ENCODE measurements at places on chromosomes 3 and 15.
A peak's percentile ranks its signal among the peaks of the same experiment; 100 is the strongest.

- DNase-seq, result no peak
These were observed 128.4 kb upstream of the ZBED2 start for GRCh38 chr3:111723293-111724215.

DNA sequence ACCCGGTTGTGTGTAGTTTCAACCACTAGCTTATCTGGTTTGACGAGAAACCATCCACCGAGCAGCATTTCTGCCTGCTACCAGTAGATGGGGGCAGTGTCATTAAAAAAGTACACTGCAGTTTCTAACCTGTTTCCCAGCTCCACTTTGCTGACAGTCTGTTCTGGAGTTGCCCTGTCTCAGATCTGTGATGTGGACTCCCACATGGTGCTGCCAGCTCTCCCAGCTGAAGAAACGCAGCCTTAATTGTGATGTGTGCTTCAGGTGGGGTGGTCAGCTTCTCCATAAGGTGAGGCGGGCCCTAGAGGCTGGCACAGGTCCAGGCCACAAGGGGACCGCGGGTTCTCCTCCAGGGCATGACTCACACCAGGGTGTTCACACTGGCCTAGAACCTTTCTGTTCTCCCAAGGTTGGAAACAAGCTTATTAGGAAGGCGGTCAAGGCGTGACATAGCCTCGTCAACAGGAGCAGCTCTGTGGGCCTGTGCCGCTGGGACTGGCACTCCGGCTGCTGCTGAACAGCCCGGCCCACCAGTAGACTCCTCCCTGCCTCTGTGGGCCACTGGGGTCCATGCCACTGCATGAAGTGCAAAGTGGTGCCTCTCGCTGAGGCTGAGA lies 2.9 kb upstream of the FAM43A start:
- peak; percentile 46 for DNase-seq

GRCh38 chr15:76328106-76328696 lies 8.4 kb upstream of the ISL2 start:
- no peak for DNase-seq

DNA sequence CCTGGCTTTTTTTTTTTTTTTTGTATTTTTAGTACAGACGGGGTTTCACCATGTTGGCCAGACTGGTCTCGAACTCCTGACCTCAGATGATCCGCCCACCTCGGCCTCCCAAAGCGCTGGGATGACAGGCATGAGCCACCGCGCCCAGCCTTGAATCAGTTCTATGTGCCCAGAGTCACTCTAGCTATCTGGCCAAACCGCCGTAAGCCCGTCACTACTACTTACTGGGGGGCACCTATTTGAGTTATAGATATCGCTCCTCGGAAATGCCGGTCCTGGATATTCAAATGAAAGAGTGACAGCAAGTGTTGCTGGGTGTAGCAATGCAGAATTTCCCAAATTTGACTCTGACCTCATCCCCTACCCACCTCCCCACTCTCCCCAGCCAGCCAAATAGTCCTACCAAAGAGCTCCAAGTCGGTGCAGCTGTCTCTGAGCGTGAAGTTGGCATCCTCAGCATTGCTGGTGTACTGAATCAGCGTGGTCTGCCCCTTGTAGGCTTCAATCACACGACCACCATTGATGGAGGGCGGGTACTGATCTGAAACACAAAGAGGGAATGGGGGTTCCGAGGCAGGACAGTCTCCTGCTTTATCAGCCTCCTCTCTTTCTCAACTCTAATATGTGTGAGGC lies 38.1 kb downstream of the MUC20 start:
- DNase-seq, result no peak

DNA sequence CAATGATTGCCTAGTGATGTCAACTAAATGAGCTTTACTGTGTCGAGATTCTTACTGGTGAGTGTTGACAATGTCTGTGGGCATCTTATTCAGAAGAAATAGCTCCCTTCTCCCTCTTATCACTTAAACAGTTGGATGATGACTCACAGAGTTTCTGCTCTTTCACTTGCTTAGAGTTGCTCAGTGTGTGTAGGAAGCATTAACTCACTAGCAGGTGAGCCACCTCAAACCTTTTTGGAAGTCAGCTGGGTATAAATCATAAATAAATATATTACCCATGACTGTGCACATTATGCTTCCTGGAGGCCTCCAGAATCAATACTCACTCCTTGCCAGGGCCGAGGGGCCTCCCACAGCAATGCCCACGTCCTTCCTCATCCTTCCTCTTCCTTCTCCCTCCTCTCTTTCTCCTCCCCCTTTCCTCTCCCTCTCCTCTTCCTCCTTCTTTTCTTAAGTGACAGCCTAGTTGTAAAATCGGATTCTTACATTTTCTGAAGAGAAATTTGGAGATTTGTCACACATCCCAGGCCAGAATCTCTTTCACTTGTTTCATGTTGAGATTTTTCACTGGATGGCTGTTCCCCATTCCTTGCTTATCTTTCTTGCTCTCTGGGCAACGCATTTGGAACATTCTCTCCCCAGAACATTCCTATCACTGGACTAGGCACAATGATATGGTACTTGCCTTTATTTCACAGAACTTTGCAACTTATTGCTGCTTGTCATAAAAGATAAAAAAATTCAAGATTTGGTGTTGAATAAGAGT lies 17.5 kb downstream of the SHC4 start:
- DNase-seq, result no peak

DNA sequence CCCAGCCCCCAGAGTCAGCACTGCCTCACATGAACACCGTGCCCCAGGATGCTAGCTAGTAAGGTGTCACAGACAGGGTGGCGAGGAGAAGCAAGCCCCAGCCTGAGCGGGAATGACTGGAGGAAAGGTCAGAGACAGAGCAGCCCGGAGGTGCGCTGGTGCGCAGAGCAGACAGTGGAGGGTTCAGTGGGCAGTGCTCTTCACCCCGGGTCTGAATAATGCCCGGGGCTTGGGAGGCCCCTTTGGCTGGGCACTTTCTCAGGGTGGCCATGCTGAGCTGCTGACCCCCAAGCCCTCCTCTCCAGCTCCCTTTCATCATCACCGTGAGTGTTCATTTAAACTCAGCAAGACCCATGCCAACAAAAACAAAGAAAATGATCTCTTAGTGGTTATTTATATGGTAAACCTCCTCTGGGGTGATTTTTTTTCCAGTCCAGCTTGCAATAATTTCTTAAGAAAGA lies 110.8 kb downstream of the VGLL4 start:
- no peak for DNase-seq

DNA sequence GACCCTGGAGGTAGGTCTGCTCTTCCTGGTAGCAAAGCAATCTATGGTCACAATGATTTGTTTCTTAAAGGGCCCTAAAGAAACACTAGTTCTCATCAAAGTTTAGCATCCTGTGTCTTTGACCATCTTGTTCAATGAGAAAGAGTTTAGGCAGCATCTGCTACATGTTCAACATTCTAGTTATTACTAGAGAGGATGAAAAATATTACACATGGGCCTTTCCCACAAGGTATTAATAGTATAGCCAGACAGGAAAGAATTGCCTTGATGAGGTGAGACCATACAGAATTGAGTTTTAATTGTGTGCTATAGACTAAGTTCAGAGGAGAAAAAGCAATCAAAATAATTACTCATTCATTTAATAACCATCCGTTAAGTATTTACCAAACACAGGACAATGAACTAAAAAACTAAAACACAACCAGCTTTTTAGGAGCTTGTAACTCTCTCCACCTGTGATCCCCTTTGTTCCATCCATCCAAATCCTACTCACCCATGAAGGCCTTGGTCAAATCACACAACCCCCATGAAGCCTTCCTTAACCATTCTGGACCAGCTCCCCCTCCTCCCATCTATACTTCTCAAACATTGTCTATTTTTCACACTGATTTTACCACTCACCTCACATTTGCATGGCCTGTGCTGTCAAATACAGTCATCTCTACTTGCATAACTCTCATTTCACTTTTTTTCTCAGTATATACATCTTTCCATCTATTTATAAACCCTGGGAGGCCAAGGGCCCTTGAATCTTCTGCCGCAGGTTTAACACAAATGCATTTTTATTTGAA lies 122.9 kb downstream of the RORA start:
- DNase-seq, result no peak

- DNase-seq, result no peak
These were observed 42.9 kb upstream of the APH1B start for GRCh38 chr15:63234451-63234870.
